ENCODE measurements at places on chromosomes 1 and 21. TPM values are rescaled to one million over a fixed set of nuclear protein-coding genes. Genes with fewer than 3 reads are reported as not detected.

DNA sequence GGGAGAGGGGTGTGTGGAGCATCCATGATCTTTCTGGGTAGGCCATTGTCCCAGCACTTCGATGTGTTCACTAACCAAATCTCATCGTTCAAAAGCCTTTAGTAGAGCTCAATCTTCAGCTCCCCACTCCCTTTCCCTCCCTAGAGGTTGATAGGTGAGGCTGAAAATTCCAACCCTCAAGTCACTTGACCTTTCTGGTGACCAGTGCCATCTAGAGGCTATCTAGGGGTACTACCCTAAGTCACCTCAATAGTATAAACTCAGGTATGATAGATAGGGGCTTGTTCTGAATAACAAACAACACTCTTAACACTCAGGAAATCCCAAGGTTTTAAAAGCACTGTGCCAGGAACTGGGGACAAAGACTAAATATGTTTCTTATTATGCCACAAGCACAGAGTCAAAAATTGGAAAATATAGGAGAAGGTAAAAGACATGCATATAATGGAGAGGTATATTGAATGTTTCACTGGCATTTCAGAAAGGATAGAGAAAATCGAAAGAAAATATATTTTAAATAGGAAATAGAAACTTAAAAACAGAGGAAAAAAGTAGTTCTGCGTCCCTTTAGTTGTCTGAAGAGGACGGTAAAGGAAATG is 42.9 kb upstream of the CD53 start:
- DNase-seq: peak; percentile 18

- no peak for DNase-seq
Measured at GRCh38 chr1:25107643-25108010, 124.7 kb downstream of the SYF2 start.

- DNase-seq: no peak
Measured at GRCh38 chr1:158062174-158062573, 68.7 kb downstream of the KIRREL1 start.

- no peak for DNase-seq
Measured at GRCh38 chr1:79827446-79827845, 820.9 kb upstream of the ADGRL4 start.

GRCh38 chr1:119394085-119394484 is 20.9 kb upstream of the HSD3B2 start:
- DNase-seq: no peak

- no peak for DNase-seq
Measured at GRCh38 chr21:32162727-32163320, 116.0 kb downstream of the MIS18A start.

GRCh38 chr1:225737161-225737560 is 40.5 kb upstream of the SRP9 start:
- no peak for DNase-seq

DNA sequence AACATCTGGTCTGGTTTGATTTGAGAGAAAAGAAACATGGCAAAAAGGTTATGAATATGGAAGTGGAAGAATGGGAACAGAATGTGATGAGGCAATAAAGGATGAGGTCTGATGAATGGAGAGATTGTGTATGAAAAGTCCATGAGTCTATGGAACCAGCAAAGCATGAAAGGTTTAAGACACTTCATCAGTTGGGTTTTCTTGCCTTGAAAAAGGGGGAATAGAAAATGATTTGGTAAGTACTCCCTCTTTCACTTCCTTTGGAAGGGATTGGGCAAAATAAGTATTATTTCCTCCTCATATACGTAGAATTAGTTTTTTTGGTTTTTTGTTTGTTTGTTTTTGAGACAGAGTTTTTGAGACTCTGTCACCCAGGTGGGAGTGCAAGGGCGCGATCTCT is 155.8 kb downstream of the TRIM33 start:
- no peak for DNase-seq

- DNase-seq: no peak
Measured at GRCh38 chr1:42130061-42130660, 23.0 kb upstream of the GUCA2B start.

- no peak for DNase-seq
Measured at GRCh38 chr1:65344171-65344814, 35.0 kb downstream of the DNAJC6 start.

- no peak for DNase-seq
Measured at GRCh38 chr1:108646265-108646647, 14.6 kb downstream of the HENMT1 start.

DNA sequence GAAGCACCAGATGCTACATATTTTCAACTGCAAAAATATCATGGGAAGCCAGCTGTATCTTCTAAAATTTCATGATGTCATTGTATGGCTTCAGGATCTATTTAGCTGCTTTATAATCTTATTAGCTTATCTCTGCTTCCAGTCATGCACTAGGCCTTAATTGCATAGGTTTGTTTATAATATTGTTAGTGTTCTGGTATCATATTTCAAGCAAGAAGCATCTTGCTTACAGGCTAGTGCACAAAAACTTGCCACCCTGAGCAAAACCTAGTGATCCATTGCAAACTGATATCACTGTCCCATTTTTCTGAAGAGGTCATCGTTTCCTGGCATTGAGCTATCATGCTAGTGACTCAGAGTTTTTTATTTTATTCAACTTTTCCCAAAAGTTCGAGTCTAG is 15.7 kb upstream of the NRIP1 start:
- DNase-seq: no peak

- no peak for DNase-seq
Measured at GRCh38 chr1:174858301-174858700, 141.4 kb upstream of the CACYBP start.

- DNase-seq: no peak
Measured at GRCh38 chr1:43431676-43432075, 22.1 kb downstream of the HYI start.

DNA sequence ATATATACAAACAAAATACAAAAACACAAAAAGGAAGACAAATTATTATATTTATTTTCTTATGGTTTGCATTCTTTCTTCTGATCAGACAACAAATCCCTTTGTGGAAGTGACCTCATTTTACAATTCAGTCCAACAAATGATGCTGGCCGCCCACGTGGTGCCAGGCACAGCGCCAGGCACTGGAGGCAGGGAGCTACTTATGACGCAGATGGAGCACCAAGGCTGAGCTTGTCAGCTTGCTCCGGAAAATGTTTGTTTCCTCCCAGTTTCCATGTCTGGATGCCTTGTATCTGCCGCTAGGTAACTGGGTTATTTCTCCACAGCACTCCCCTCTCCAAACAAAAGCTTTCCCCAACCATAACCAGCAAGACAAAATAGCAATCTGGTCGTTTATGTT is 30.7 kb upstream of the CD34 start:
- DNase-seq: no peak

DNA sequence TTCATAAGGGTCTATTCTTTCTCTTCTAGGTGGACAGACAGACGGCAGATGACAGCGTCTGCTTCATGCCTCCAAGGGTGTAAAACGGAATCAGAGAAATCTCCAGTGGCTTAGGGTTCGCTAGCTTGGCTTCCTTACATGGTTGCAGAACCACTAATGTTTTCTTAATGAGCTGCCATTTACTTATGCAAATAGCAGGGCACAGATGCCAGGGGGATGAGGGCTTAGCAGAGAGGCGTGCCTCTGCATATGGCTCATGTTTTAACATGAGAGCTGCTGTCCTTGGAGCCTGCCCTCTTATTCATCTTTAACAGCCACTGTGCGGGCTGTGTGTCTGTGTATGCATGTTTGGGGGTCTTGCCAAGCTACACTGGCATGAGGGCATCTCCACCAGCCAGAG is 119.6 kb downstream of the IER5 start:
- DNase-seq: no peak

- no peak for DNase-seq
Measured at GRCh38 chr1:113608399-113608798, 150.9 kb downstream of the PHTF1 start.

DNA sequence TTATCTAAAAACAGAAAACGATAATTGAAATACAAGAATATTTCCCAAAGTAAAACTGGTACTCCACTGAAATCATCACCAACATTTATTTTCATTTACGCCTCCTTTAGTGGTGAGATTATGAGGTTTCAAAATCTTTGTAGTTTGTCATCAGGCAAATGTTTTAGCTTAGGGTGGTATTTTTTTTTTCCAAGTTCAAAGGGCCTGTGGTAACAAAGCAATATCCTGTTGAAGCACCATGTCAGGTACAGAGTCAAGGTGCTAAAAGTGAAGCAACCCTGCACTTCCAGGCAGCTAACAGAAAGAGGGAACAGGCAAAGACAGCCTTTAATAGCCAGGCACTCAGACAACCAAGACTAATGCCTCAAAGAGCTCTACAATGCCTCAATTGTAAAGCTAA is 89.2 kb downstream of the JAK1 start:
- no peak for DNase-seq

DNA sequence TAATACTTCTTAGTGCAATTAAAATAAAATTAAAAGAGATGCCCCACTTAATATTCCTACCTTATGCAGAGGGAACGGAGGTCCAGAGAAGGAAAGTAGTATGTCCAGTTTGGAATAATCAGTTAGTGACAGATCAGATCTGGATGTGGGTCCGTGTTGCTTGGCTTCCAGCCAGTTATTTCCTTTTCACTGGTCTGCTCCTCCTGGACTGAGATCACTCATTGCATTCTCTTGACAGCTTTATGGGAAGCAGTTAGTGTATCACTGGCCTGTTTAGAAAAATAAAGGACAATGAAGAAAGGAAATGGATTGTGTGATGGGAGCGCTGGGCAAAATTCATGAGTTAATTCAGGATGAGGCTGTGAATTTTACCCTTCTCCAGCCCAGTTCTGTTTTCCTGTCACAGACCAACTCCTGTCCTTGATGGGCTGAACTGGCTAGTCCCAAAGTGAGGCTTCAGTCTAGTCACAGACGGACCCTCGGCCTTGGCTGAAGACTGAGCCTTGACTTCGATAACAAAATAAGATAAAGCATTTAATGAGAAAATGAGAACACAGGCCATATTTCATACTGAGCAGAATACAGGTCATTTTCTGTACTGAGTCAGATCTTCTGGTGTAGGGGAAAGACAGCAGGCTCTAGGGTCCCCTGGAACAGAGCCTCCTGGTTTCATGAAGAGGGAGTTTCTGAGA is 85.2 kb upstream of the TRABD2B start:
- DNase-seq: no peak

GRCh38 chr21:14890141-14890540 is 174.7 kb downstream of the NRIP1 start:
- no peak for DNase-seq

GRCh38 chr1:53899206-53899628 is 5.2 kb downstream of the DIO1 start:
- no peak for DNase-seq

GRCh38 chr21:24636696-24637095 is 970.6 kb downstream of the MRPL39 start:
- no peak for DNase-seq

DNA sequence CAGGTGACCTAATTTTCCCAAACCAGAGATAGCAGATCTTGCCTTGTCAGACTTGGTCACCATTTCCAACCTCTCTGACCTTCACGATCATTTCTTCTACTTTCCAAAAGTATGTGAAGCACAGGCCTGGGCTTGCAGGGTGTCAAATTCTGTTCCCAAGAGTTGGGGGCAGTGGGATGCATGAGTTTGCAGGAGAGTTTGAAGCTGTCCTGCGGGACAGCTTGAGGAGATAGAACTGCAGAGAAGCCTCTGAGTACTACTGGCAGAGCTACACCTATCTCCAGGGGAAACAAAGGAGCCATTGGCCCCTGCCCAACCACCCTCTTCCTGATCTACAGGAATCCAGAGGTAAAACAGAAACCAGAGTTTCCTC is 11.3 kb downstream of the TXNIP start:
- DNase-seq: no peak

Gene ENAH
- total RNA-seq: not detected

Gene ZNF281
- total RNA-seq: 13.5 TPM

Gene HEYL
- not detected for total RNA-seq

Gene PDE9A
- 14.3 TPM for total RNA-seq

Gene ADAMTSL4
- 1.4 TPM for total RNA-seq

Gene KCNK1
- total RNA-seq: 9.0 TPM

Gene SPRR3
- total RNA-seq: not detected

All from activated CD4-positive, alpha-beta memory T cell treated with anti-CD3 and anti-CD28 coated beads, Interleukin-2, amount 10 ng/mL, durations not matched to agents 7 days and 5 days (primary cell).